K562 (cell line): ENCODE measurements at places on chromosomes 2 and 18.

DNA sequence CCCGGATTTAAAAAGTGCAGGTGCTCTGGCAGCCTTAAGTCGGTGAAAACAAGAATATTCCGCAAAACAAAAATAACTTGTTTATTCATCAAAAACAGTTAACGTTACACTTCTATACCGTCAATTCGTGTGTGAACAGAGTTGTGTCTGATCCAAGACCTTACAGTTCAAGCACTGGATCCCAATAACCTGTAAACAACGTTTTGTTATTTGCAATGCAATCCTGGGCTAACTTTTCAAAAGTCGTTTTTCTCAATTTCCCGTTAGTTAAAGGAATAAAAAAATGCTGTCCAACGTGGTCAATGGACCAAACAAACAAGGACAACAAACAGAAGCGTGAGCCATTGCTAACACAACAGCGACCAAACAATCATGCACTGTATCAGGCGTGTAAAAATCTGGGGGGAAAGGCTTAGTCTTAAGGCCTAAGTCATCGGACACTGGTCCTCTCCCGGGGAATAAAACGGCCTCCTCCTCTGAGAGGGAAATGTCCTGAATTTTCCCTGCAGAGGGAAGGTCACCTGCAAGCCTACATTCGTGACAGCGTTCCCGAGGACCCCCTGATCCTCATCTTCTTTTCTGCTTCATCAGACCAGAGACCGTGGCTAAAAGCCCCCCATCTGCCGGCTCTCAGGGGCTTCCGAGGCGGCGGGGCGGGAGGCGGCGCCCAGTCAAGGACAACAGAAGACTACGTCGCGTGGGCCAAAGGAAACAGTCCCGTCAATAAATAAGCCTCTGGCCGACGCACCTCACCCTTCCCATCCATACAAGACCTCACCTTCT, 490 bp downstream of the NDUFS1 start:
- DNase-seq, result no peak

DNA sequence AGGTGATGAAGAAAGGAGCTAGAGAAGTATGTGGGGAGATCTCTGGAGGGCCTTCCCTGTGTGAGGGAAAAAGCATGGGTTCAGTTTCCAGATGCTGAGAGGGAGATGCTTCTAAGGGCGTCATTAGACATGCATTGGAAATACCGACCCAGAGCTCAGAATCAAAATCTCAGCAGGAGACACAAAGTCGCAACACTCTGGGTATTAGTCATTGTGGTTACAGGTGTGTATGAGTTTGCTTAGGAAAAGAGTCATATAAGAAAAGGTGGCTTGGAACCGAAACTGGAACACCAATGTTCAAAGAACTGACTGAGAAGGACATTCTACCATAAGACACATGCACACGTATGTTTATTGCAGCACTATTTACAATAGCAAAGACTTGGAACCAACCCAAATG, 477.1 kb downstream of the FBXO15 start:
- no peak for DNase-seq

DNA sequence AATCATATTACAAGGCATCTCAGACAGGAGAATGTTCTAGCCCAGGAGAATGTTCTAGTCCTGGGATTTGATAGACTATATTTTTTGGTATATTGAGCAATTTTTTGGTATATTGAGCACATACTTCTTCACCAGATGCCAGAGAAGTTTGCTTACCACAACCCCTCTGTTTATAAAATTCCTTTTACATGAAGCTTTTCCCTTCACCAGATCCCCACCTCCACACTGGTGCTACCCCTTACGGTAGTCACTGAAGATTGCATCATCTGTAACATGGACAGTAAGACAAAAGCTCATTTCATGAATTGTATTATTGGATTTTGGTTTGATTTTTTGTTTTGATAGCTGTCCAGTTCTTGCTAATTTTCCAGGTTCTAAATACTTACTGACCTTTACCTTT, 7.2 kb upstream of the HNMT start:
- no peak for DNase-seq

DNA sequence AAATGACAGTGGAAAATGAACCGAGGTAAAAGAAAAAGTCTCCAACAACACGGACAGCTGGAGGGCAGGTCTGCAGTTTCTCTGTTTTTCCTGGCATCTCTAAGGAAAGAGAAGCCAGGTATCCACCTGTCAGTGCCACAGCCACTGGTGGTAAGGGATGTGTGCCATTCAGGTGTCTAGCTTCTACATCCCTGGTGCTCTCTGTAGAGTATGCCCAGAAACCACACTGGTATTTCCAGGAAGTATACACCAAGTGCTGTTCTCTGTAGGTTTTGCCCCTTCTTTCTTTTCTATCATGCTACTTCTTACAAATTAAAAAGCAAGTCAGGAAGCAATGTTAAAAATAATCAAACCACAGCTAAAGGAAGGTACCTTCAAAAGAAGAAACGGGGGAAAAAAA, 7.6 kb upstream of the AGFG1 start:
- no peak for DNase-seq

GRCh38 chr2:219410390-219410789, 7.8 kb upstream of the DES start:
- no peak for DNase-seq

- no peak for DNase-seq
These were observed 48.3 kb downstream of the CABLES1 start for GRCh38 chr18:23183411-23184150.

DNA sequence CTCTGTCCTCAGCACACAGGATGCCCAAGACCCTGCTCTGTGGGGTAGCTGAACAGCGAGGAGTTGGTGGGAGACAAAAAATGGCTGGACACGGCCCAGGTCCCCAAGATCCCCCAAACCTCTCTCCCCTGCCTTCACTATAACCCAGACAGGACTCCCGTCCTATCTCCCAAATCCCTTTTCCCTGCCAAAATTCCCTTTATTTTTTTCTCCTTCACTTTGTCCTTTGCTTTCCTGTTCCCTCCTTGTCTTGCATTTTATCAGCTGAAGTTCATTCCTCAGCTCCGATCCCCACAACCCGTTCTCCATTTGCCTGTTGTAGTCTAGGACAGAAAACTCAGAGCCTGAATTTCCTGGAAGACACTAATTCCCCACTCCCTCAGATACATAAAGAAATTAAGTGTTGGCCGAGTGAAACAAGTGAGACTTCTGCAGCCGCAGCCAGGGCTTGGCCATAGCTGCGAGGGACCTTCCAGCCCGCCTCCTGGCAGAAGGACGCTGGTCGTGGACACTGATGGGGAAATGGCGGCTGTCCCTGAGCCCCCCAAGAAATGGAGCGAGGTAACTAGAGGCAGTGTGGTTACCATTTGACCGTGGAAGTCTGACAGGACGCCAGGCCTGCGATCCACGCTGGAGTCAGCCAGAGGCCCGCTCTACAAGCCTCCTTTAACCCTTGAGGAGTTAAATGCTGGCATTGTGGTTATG, 173.6 kb downstream of the BCL2 start:
- DNase-seq, result no peak

DNA sequence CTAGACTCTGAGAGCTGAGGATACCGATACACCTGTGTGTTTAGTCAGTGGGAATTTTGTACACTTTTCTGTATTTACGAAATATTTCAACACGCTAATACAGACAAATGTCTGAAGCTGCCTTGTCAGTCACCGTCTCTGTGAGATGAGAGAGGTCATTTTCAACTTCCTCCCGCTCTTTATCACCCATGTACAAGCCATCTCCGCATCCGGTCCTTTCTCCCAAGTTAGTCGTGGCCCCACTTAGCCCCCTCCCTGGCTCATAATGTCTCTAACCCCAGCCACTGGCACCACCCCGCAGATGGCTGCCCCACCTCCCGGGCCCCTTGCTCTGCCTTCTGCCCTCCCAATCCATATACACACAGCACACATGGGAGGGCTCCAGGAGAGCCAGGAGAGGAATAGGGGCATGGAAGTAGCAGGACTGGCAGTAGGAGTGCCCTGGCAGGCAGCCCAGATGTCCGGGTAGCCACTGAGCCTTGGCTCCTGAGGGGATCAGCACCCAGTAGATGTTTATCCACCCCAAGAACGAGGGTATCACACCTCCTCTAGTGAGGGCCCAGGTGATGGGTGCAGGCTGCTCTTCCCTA, 2.0 kb upstream of the RUFY4 start:
- DNase-seq, result peak; percentile 6
